Caco-2 (cell line): ENCODE measurements at places on chromosomes 1 and 21.

GRCh38 chr1:74368335-74368734 lies 133.1 kb downstream of the TNNI3K start:
- DNase-seq, result no peak

- no peak for DNase-seq
Measured at GRCh38 chr1:118155106-118155505, 29.9 kb downstream of the SPAG17 start.

DNA sequence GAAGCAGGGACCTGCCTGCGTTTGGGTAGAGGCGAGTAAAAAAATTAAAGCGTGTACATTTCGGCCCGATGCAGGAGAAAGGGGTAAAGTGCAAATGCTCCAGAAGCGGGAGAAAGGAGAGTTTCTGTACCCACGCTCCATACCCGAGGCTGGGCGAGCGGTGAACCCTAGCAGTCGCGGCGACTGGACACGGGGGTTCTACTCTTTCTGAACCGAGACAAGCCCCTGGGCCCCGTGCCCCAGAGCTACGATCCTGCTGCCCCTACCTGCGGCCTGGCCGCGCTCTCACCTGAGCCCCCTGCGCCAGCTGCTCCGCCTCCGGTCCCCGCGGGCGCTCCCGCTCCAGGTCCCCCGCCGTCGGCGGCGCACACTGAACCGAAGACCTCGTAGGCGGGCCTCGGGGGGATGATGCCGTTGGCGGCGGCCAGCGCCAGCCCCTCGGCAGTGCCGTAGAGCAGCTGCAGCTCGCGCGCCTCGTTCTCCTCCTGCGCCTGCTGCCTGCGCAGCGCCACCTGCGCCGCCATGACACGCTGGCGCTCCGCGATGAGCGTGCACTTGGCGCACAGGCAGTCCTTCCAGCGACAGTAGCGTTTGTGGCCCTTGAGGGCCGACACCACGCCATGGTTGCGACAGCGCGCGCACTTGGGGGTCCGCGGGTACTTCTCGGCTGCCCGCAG lies 2.4 kb downstream of the DMRTA2 start:
- DNase-seq, result no peak

- DNase-seq, result no peak
Measured at GRCh38 chr1:208799186-208799585, 555.0 kb upstream of the PLXNA2 start.

- DNase-seq, result no peak
Measured at GRCh38 chr1:211318576-211319280, 7.9 kb upstream of the TRAF5 start.

DNA sequence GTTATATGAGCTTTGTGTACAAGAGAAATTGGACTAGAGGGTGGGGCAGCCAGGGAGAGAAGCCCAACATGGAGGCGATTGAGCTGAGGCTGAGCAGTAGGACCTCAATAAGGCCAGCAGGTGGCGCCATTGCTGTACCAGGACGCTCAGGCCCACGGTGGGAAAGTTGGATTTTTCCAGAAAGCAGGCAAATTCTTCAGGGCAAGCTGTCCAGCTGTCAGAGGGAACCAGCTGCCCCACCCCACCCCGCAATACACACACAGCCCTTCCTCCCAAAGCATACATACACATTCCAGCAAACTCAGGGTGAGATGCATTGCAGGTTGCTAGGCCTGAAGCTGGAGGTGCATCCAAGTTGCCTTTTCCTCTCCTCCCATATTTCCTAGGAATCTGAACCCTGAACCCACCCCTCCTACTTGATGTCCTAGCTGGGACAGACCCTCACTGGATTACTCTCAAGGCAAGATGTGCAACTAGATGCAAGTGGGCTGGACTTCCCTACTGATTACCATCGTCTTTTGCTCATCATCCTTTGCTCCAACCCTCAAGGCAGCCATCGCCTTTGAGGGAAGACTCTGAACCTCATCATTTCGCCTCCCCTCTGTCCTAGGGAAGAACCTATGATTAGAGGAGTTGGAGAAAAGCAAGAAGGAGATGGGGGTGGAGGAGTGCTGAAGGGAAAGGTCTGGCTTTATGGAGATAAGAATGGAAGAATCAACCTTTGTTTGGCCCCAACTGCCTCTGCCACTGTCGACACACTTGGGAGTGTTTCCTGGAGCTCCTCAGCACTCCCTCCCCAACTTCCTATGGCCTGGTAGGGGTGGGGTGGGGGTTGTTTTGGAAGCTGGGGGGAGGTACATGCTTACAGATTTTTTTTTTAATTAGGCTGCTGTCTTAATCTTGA lies 25.5 kb downstream of the CD34 start:
- peak; percentile 87 for DNase-seq

DNA sequence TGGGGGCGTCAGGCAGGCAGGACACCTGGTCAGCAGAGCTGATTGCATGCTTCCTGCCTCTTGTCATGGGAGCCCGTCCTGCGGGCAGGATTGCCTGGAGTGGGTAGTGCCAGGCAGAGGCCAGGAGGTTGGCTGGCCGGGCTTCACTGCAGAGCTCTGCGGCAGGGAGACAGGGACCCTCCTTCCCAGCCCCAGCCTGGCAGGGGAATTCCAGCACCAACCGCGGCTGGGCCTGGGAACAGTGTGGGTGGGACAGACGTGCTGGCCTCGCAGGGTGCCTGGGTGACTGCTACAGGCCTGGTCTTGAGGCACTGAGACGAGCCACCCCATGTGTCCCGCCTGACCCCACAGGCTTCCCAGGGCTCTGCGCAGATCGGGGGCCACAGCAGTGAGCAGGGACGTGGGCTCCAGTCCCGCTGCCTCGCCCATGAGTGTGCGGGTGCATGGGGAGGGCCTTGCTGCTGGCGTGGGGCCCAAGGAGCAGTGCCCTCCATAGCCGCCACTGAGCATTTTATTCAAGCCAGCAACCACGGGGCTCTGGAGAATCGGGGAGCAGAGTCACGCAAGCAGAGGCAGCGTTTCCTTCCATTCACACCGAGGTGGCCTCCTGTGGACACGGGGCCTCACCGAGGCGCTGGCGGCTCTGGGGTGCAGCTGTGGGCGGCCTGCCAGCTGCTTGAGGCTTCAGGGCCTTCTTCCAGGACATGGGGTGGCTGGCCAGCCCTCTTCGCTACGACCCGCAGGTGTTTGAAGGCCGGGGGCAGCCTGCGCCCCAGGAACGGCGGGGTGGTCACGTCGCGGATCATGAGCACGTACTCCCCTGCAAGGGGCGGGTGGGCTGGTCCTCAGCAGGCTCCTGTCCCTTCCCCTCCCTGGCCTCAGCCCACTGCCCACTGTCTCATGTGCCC lies 70.3 kb downstream of the MORN1 start:
- DNase-seq, result no peak

GRCh38 chr1:40162753-40163441 lies 1.7 kb downstream of the RLF start:
- no peak for DNase-seq

DNA sequence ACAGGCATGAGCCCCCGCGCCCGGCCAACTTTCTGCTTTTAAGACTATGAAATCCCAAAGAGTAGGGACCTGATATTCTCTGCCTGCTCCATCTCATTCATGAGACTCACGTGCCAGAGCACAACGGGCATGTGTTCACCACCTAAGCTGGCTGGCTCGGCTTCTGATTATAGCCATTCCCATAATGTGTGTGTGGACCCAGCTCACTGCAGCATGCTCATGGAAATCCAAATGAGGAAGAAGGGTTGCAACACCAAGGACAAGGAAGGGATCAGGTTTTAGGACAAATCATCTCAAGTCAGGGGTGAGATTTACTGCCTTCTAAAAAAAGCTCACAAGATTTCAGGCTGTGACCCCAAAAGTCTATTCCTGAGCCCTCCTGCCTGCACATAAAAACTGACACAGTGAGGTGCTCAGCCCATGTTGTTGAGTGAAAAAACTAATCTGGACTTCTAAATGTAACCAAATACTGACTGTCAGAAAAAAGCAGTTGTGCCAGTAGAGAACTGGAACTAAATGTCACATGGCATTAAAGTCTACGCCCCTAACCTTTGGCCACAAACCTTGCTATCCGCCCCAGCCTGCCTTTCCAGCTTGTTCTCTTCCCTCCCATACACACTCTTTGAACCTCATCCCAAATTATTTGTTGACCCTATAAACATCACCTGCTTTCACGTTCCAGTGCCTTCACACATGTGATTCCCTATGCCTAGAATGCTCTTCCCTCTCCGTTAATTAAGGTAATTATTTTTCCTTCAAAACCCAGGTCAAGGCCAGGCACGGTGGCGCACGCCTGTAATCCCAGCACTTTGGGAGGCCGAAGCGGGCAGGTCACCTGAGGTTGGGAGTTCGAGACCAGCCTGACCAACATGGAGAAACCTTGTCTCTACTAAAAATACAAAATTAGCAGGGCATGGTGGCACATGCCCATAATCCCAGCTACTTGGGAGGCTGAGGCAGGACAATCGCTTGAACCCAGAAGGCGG lies 9.1 kb upstream of the COA7 start:
- peak; percentile 78 for DNase-seq

DNA sequence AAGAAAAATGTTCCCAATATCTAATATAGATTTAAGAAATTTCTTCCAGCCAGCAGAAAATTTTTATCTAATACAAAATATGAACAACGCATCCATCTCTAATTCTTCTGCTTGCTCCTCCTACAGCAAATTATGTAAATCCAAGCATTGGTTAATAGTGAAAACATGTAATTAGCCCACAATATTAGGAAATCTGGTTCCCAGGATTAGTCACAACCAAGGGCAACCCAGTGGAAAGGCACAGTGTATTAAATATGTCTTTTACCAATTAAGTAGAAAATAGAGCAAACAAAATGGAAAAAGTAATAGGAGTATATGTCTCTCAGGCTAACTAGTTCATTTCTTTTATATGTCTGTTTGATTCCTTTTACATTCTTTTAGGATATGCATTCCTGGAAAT lies 59.4 kb upstream of the IFI44L start:
- DNase-seq, result no peak

- no peak for DNase-seq
Measured at GRCh38 chr1:231011963-231012362, 28.1 kb downstream of the FAM89A start.

DNA sequence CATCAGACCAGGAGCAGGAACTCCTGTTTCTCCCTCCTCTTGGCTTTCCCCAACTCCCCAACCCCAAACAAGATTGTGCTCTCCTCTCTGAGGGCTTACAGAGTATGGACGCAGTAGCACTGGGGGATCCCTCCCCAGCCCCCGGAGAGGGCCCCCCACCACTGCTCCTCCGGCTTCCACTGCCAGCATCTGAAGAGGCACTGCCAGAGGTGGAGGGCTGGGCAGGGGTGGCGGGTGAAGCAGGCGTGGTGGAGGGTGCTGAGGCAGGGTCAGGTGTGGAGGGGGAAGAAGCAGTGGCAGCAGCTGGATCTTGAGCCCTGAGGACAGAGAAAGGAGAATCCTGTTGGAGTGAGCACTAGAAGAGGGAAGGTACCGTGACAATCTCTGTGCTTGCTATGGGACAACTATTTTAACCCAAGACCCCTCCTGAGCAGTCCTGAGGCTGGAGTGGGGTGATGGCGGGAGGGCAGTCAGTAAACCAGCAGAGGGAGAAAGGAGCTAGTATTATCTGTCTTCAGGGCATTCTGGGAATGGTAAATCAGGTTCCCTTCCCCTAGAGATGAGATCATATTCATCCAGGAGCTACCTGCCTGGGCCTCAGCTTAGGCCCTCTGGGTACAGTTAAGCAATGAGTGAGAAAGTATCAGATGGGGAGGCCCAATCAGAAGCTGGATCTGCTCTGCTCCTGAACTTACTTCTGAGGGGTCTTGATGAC lies 2.4 kb downstream of the UBQLN4 start:
- no peak for DNase-seq

DNA sequence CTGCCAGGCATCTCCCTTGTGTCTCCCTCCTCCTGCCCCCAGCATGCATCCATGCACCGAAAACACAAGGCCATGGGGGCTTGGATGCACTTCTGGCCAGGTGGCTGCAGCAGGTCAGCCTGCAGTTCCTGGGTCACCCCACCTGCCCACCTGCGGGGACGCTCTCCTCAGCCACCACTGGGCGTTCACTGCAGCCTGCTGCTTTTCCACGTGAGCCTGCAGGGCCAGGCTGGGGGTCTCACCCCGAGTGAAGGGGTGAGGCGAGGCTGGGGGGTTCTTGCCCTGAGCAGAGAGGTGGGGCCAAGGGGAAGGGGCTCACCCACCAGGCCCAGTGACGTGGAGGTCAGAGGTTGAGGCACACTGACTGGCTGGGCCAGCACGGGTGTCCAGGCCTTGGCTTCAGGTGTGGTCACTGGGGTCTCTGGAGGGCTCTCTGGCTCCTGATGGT lies 64.6 kb downstream of the WNT9A start:
- DNase-seq, result no peak

GRCh38 chr21:41521489-41522027 lies 13.6 kb upstream of the TMPRSS2 start:
- DNase-seq, result no peak

DNA sequence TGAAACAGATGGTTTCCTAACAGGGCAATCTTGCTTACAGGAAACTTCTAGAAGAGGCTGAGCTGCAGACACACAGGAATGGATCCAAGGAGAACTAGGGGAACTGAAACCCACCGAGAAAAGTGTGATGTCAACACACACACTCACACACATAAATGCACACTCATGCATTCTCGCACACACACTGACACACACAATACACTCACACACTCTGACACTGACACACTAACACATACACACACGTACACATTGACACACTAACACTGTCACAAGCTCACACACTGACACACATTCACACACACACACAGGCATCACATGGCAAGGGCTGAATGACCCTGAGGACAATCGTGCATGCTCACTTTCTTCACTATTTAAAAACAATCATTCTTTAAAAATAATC lies 142.7 kb downstream of the NPHP4 start:
- DNase-seq, result no peak

- no peak for DNase-seq
Measured at GRCh38 chr1:84996846-84997666, at the start of gene MCOLN2. TSS of gene MCOLN2 (minus strand) at chr1:84997113. CDS start at chr1:84996872, 241 bp downstream.

- no peak for DNase-seq
Measured at GRCh38 chr1:199453723-199454122, 573.8 kb upstream of the NR5A2 start.

DNA sequence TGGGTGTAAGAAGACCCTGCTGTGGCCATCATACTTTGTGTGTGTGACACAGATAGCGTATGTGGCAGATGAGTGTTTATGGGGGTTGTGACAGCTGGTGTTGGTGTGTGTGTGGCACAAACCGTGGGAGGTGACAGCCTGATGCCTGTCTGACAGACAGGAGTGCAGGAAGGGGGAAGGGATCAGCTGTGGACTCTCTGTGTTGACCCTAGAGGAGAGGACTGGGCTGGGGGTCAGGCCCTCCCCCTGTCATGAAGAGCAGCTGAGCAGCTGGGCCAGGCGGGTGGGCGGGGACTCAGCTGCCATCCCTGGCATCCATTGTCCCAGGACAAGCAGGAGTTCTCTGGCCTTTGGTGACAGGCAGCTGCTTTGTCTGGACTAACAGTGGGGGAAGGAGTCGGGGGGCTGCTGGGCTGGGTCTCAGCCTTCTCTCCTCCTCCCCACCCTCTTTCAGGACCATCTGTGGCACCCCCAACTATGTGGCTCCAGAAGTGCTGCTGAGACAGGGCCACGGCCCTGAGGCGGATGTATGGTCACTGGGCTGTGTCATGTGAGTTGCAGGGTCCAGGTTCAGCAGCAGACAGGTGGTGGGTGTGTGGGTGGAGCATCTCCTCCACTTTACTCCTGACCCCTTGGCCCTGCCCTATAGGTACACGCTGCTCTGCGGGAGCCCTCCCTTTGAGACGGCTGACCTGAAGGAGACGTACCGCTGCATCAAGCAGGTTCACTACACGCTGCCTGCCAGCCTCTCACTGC lies 2.3 kb downstream of the PLK3 start:
- DNase-seq, result no peak

- no peak for DNase-seq
Measured at GRCh38 chr21:28790335-28790734, 202.3 kb downstream of the LTN1 start.

- no peak for DNase-seq
Measured at GRCh38 chr21:34626131-34626530, 11.2 kb upstream of the RCAN1 start.

- no peak for DNase-seq
Measured at GRCh38 chr1:201341377-201341776, 36.1 kb downstream of the TNNT2 start.
